Left kidney (tissue), 8 donors: ENCODE measurements at places on chromosomes 1 and 21. TPM values are rescaled to one million over a fixed set of nuclear protein-coding genes. Genes with fewer than 3 reads are reported as not detected.

- no peak for DNase-seq
Observed at GRCh38 chr1:36080236-36080635, 3.7 kb upstream of the TEKT2 start.

DNA sequence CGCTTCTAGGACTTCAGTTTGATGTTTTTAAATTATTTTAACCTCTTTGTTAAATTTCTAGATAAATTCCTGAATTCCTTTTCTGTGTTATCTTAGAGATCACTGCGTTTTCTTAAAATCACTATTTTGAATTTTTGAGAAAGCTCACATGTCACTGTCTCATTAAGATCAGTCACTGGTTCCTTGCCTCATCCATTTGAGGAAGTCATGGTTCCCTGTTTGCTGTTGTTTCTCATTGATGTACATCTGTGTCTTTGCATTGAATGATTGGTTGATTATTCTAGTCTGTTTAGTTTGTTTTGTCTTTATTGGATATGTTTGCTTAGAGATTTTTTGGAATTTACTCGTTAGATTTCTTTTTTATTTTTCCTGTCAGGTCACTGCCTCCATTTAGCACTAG lies 50.1 kb downstream of the CRP start:
- no peak for DNase-seq

- DNase-seq, result peak; percentile 48
Observed at GRCh38 chr1:79079770-79080169, 73.2 kb upstream of the ADGRL4 start.

GRCh38 chr1:145991735-145992412 lies 4.5 kb downstream of the TXNIP start:
- no peak for DNase-seq

Gene KCNE1
- polyA plus RNA-seq, result 0.18 TPM

DNA sequence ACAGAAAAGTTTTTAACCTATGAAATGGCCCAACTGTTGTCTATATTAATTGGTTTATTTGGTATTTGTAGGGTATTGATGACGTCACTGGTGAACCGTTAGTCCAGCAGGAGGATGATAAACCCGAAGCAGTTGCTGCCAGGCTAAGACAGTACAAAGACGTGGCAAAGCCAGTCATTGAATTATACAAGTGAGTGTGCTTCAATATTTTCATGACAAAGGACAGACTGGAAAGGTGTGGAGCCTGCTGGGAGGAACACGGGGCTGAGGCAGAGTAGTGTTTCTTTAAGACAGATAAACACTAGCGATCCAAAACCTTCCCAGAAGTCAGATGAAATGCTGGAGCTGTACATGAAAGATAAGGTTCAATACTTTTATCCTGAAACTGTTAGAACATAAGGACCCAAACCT lies 76.7 kb downstream of the AK4 start:
- DNase-seq, result no peak

- no peak for DNase-seq
Observed at GRCh38 chr1:54403808-54404261, 2.4 kb downstream of the SSBP3 start.

Gene HES3
- not detected for polyA plus RNA-seq

Gene GRIK1
- polyA plus RNA-seq, result 1.7 TPM

Gene ACTL8
- polyA plus RNA-seq, result not detected

Gene TRIM67
- 0.15 TPM for polyA plus RNA-seq

- DNase-seq, result no peak
Observed at GRCh38 chr1:55812281-55812680, 597.1 kb upstream of the USP24 start.

Gene KDF1
- polyA plus RNA-seq, result 7.5 TPM

GRCh38 chr1:175814885-175815284 lies 71.5 kb upstream of the TNR start:
- no peak for DNase-seq
